ENCODE measurements at places on chromosomes 1 and 21.

DNA sequence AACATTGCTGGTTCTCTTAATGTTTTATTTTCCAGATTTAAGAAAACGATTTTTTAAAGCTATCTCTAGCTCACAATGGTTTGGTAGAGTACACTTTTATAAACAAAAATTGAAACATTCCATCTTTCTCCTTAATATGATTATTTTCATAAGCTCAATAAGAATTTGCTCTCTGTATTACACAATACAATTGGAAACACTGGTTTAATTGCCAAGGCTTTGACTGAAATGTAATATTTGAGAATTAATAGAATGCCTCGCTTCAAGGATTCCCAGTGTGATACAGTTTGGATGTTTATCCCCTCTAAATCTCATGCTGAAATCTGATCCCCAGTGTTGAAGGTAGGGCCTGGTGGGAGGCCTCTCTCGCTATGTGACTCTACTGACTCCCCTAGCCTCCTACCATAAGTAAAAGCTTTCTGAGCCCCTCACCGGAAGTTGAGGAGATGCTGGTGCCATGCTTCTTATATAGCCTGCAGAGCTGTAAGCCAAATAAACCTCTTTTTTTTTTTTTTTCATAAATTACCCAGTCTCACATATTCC, 67.4 kb downstream of the DDAH1 start:
- no peak for DNase-seq

- no peak for DNase-seq
Measured at GRCh38 chr1:210233216-210233494, 559 bp downstream of the SERTAD4 start.

DNA sequence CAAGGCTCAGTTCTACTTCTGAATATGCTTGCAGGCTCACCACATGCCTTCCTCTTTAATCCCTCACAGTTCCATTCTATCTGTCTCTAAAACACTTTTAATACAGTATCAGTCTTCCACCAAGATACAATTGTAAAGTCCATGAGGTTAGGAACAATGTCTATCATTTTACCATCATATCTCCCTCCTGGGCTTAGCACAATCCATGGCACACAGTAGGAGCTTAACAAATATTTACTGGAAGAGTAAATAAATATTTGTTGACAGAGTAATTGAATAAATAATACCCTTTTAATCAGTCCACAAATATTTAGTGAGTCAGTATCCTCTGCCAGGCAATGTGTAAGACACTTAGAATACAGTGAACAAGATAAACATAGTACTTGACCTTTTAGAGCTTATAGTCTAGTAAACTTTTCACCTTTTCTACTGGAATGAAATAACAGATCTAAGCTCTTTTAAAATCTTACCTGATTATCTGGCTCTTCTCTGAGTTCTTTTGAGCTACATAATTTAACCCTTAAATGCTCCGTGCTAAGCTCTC, 12.7 kb upstream of the GADD45A start:
- no peak for DNase-seq

- no peak for DNase-seq
Measured at GRCh38 chr1:61518670-61519400, 206.1 kb downstream of the TM2D1 start.

DNA sequence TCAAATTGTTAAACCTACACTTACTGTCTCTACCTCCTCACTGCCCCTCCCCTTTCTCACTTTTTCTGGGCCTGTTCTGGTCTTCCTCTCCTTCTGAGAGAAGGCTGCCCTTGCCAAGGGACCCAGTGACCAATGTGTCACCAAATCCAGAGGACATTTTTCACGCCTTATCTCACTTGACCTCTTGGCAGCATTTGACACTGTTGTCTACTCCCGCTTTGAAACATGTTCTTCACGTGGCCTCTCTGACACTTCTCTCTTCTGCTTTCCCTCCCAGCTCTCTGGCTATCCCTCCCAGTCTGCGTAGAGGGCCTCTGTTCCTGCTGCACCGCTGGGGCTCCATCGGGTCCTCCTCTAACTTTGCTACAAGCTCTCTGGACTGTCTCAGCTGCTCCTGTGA, 25.3 kb downstream of the KCNQ4 start:
- DNase-seq = no peak

DNA sequence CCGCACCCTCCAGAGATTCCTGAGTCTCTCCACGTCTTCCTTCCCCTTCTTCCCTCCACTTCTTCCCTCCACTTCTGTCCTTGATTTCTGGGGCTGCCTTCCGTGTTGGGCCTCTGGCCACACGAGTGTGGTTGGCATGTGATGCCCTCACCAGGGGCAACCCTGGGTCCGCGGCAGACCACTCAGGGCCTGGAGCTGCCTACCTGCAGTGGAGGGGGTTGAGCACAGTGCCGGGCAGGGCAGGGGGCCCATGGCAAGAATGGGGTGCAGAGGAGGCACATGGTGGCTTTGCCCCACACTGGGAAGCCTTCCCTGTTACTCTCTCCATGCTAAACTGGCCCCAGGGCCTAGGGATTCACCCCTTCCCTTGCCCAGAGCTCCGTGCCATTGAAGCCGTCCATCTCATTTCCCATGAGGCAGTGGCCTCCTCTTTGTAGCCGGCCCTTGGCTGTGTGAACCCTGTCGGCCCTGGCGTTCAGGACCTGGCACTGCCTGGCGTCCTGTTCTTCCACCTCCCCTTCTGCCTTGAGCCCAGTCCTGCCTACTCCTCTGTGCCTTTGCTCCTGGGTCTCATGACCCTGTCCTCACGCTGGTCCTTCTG, 13.4 kb downstream of the RRP1 start:
- no peak for DNase-seq

GRCh38 chr1:17587693-17588047, 48.2 kb downstream of the ARHGEF10L start:
- DNase-seq = no peak

DNA sequence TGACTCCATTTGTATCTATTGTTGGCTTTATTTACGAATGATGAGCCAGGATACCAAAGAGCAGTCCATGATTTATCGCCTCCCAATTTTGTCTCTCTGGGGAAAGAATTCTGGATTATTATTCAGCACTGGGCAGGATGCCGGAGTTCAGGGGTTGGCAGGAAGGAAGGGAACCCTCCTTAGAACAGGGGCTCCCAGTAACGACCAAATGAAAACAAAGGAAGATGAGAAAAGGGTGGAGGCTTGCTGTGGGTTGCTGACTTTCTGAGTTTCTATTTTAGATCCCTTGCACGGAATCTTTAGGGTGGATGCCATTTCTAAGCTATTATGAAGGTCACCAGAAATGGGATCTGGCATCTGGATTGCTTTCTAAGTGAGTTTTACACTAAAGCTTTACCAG, 231.2 kb upstream of the LYPLAL1 start:
- no peak for DNase-seq

GRCh38 chr21:15731243-15731613, 1.4 kb downstream of the USP25 start:
- DNase-seq = no peak

- DNase-seq = no peak
Measured at GRCh38 chr1:43705334-43705733, 2.0 kb upstream of the ST3GAL3 start.

DNA sequence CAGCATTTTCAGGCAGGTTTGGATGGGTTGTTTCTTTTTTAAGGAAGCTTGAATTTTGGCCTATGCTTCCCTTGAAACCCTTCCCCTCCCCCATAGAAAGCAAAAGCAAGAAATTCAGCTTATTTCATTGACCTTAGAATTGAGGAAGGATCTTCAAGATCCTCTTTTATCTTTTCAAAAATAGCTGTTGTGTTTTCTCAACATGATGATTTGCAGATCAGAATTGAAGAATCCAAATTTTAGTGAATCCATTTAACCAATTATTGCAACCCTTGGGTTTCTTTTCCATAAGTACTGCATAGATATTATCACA, 73.7 kb downstream of the LRRC8C start:
- DNase-seq = no peak

GRCh38 chr1:180534214-180534613, 24.6 kb upstream of the OVAAL start:
- DNase-seq = no peak

GRCh38 chr1:237267743-237268142, 225.8 kb downstream of the RYR2 start:
- DNase-seq = no peak

DNA sequence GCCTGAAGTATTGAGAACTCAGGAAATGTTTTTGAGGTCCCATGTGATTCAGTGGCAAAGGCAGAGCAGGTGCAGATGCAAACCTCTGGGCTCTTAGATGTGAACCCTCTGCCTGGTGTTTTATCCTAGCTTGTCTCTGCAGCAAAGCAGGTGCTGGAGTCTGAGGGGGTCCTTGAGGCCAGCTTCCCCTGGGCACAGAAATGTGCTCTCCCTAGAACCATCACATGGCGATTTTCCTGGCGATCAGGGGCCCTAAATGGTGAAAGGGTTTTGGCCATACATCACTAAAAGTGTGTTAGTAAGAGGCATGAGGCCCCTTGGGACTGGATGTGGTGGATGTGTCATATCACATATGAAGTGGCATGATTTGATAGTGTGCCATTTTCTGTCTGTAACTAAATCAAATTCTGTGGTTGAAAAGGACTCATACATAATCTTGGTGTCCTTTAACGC, 144.8 kb downstream of the ST6GALNAC3 start:
- DNase-seq = no peak

DNA sequence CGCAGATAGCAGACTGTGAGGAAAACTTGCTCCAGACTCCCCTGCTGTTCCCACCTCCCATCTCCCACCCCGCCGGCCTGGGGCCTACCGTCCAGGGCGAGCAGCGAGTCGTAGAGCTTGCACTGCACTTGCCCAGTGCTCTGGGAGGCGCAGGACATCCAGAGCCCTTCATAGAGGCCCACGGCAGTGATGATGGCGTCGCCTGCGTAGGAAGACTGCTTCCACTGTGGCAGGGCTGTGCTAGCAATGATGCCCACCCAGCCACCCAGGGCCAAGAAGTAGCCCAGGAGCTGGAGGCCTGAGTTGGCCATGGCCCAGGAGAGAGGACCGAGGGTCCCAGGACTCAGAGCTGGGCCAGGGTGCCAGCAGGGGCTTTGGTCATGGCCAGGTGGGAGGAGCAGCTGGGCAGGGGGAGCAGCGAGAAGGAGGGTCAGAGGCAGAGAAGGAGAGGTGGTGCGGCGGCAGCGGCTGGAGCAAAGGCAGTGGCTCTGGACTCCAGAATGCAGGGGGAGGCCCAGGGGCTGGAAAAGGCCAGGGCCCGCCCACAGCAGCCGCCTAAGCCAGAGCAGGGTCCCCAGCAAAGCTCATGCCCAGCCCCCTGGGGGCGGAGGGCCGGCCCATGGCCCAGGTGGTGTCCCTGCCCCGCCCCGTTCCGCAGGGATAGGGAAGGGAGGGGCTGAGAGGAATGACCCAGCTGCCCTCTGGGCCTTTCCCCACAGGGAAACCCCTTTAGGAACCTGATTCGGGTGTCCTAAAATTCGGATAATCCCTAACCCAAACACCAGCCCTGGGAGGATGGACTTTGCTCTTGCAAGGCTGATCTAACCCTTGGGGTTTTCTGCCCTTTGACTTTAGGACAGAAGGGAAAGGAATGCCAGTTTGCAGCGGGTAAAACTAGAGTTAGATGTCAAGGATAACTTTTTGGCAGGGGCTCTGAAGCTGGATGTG, at the start of gene CLDN19:
Gene CLDN19 (minus strand): TSS at position 484 of the 948 bp plus-strand sequence. CDS start 173 bp downstream, at position 311.
- no peak for DNase-seq

All from non-pigmented ciliary epithelial cell (primary cell).